ENCODE measurements at places on chromosomes 5 and 9.

GRCh38 chr9:35561468-35562261 lies 43.4 kb upstream of the TESK1 start:
- no peak for DNase-seq

DNA sequence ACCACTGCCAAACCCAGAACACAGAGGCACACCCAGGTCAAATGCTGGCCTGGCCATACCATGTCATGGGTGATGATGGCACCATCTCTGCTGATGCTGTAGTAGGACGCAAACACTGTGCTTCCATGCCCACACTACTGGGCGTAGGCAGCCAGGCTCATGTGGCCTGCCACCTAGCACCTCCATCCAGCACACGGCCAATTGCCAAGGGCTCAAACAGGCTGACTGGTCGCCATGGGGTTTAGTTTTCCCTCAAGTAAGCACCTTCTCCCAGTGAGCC lies 39.4 kb downstream of the BICD2 start:
- no peak for DNase-seq

GRCh38 chr9:114098021-114098935 lies 814 bp downstream of the KIF12 start:
- peak; percentile 44 for DNase-seq

GRCh38 chr9:8261737-8262136 lies 462.2 kb upstream of the DMAC1 start:
- no peak for DNase-seq

DNA sequence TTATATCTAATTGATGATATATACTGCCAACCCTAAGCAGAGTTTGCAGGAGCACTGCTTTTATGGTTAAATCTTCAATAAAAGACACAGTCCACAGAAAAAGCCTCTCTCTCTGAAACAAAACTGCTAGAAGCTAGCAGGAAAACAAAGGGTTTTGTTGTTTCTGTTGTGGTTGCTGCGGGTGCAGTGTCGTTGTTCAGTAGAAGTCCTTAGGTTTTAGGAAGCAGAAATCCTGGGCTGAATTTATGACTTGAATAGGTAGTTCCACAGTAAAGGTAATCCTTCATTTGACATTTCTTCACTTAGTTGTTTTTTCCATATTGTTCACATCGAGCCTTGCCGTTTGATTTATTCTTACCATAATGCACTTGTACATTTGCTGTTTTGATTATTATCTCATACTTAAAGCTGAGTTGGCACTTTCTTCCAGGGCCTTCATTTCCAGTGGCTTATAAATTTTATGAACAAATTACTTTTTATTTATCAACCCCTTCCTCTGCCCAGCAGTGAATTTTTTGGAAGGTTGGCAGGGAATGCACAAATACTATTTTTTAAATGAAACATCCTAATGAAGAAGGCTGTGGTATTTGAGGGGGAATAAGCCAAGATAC lies 209.6 kb upstream of the SLC30A5 start:
- DNase-seq = no peak

- DNase-seq = no peak
Observed at GRCh38 chr5:181261320-181262049, 542 bp upstream of the TRIM52 start.

- DNase-seq = no peak
Observed at GRCh38 chr5:82734347-82734746, 342.8 kb downstream of the TMEM167A start.

DNA sequence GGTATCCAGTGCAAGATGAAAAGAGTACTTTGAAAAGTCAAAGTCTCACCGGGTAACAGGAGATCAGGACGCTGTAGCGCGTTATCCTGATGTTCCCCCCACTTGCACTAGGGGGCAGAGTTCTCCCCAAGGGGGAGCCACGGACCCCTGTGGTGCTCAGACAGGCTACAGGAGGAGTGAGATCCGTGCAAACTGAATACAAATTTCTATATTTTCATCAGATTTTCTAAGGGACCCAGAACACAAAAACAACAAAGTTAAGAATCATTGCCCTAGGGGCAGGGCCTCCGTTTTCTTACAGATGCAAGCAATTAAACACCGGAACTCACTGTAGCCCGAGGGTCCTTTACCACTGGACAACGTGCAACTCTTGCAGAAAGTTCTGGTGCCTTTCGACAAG lies 2.0 kb downstream of the MYO10 start:
- DNase-seq = peak; percentile 84

DNA sequence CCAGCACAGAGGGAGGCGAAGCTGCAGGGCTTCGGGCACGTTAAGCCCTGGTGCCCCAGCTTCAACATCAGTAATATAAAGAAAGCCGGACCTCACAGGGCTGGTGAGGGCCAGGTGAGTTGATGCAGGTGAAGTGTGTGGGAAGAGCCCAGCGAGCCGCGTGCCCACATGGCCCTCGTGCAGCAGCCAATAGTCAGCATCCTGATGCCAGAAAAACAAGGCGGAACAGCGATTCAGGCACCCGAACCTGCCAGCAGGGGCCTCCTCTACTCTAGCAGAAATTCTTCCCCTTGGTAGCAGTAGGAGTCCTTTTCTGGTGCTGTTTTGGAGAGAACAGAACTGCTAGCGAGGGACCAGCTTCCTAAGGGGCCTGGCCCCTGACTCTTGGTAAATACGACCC lies 7.8 kb downstream of the MED10 start:
- no peak for DNase-seq

DNA sequence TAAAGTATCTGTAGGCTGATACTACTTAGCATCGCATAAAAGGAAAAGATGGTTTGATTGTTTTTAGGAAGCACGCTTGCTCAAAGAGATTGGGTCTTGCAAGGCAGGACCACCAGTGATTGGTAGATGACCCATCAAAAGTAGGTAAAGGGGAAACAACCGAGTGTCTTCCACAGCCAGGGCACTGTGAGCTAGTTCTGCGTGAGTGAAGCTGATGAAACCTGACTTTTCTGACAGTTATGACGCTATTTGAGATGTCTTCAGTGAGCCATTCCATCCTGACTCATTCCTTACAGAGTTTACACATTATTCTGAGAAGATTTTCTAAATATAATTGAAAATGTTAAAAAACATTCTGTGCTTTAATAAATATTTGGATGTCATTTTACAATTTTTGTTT lies 49.7 kb downstream of the BASP1 start:
- DNase-seq = no peak

DNA sequence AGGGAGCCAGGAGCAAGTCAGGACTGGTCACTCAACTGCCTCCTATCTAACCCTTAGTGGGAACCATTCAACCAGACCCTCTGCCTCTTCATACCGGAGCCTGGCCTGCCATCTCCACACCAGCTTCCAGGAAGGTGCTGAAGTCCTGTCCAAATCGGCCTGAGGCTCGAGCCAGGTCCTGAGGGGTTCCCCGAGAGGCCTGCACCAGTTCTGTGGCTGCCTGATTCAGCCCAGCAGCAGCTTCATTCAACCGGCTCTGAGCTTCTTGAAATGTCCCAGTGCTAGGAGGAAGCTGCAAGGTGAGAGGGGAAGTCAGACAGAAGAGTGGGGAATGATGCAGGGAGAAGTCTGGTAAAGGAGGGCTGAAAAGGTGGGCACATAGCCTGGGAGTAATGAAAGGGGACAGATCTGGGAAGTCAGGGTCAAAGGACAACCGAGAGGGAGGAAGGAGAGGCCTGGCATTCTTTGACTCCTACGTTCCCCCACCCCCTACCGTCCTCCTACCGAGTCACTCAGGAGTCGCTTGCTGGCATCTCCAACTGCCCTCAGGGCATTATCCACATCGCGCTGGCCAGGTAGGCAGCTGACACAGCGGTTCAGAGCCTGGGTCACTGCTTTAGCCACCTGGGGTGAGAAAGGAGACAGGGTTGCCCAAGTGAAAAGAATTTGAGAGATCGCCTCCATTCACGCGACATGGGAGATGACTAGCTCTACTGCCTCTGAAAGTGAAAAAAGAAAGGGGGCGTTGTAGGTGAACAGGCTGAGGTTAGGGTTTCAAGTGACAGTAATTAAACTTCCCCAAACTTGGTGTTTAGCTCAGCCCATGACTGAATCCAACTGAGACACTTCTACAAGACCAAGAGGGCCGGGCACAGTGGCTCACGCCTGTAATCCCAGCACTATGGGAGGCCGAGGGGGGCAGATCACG lies 20.2 kb downstream of the TLN1 start:
- peak; percentile 71 for DNase-seq

- no peak for DNase-seq
Observed at GRCh38 chr5:112480501-112480900, 61.4 kb upstream of the EPB41L4A start.

DNA sequence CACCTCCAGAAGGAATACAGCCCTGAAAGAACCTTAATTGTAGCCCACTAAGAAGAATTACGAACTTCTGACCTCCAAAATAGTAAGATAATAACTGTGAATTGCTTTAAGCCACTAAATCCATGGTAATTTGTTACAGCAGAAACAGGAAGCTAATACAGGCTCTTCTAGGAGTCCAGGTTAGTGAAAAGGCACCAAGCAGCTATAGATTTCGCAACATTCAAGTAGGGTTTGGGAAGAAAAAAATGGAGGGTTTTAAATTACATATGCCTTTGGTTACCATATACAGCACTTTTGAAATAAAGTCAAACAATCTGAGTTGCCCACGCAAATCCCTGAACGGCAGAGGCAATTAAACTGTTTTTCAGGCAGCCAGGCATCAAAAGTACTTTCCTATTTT lies 1.7 kb upstream of the ACTL7A start:
- no peak for DNase-seq

DNA sequence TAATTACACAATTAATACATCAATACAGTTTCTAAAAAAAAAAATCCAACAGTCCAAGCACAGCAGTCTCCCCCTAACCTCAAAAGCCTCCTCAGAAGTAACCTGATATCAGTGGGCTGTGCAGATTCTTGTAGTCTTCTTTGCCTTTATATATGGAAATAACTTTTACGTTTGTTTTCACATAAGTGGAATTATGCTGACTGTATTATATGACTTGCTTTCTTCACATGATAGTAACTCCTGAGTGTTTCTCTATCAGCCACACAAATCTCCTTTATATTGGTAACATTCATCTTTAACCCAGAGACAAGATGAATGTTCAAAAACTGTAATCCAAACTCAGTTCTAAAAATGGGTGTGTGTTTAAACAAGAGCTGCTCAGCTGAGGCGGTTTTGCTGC lies 71.9 kb upstream of the FANCC start:
- DNase-seq = no peak

DNA sequence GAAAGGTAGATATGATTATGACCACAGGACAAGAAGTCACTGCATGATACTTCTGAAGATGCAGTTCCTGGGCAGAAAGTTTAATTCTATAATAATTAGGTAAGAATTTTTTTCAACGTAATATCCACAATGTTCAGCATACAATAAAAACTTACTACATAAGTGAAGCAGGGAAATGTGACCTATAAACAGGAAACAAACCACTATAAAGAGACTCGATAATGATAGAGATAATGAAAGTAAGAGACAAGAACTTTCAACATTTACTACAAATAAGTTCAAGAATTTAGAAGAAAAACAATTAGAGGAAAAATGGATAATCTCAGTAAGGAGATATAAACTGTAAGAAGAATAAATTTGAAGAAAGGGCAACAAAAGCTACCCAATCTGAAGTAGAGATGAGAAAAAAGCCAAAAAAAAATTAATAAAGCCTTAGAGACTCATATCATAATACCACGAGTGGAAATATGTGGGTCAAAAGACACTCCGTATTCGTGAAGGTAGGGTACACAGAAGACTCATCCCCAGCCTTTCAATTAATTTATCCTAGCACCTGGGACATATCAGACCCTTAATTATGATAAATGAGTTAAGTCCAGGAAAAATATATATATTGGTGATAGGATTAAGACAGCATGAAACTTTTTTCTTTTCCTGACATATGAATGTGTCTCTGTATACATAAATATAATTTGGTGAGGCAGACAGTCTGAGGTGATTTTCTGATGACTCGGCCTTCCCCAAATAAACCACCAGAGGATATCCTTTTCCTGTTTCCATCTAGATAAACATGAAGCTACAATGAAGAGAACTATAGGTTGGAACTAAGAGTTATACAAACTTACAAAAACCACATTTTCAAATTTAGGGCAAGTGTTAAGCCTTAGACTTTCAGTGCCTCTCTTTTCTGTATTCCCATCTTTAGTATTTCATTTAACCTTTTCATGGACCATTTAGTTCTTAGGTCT lies 120.4 kb downstream of the RAPGEF6 start:
- no peak for DNase-seq

DNA sequence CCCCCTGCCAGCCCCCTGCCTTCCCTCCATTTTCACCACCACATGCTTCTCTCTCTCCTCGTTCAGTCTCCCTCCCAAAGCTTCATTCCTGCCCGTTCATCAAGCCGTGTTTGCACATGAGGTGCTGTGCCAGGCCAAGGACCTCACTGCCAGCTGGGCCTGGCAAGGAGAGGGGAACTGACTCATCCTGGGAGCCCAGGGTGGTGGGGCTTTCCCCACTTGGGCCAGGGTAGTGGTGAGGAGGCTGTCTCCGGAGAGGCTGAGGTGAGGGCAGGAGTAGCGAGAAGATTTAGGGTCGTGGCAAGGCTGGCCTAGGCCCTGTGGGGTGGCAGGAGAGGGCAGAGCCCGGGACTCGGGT lies 30.4 kb upstream of the NOTCH1 start:
- no peak for DNase-seq

DNA sequence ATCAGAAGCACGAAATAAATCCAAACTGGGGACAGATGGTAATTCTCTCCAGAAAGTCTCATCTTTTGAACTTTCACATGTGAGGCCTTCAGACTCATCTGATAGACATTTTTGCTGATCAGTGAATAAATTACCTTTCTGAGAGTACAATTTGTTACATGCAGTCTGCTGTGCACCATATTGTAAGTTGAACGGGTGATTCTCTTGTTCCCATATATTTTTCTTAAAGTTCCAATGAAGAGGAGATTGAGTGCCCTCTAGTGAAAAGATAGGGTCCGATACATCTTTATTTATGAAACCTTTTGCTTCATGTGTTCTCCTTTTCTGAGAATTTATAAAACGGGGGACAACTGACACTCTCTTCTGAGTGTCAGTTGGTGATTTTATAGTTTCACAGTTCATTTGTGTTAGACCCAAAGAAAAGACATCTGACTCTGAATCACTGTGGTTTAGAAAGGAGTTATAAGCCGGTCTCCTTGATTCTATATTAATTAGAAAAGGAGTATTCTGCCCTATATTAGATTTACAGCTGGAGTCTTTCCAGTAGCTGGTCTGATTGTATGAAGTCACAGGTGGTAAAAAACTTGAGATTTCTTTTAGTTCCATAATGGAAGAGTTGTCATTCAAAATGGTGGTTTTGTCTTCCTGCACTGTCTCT lies 30.4 kb downstream of the GNG10 start:
- DNase-seq = no peak

GRCh38 chr9:136147890-136148714 lies 29.4 kb upstream of the TMEM250 start:
- DNase-seq = no peak

DNA sequence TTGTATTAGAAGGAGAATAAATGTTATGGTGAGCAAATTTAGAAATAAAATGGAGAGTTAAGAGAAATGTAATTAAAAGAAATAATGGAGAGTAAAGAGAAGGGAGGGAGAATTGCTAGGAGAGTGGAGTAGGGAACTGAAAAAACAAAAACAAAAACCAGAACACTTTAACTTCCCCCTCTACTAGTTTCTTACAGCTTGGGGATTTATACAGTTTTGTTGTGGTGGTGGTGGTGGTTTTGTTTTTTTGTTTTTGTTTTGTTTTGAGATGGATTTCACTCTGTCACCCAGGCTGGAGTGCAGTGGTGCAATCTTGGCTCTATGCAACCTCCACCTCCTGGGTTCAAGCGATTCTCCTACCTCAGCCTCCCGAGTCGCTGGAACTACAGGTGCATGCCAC lies 322.4 kb downstream of the TMEM167A start:
- DNase-seq = no peak

GRCh38 chr9:2053883-2054845 lies 39.0 kb downstream of the SMARCA2 start:
- DNase-seq = peak; percentile 10
